ENCODE measurements at places on chromosomes 3 and 15.
A peak's percentile ranks its signal among the peaks of the same experiment; 100 is the strongest.

- no peak for DNase-seq
These were observed 333.0 kb downstream of the ZNF385D start for GRCh38 chr3:21417991-21418390.

- DNase-seq = no peak
These were observed 49.1 kb downstream of the DNASE1L3 start for GRCh38 chr3:58161435-58162398.

GRCh38 chr15:56814429-56814828, 81.1 kb upstream of the ZNF280D start:
- DNase-seq = no peak

GRCh38 chr15:90979582-90979981, 14.8 kb downstream of the PRC1 start:
- no peak for DNase-seq

DNA sequence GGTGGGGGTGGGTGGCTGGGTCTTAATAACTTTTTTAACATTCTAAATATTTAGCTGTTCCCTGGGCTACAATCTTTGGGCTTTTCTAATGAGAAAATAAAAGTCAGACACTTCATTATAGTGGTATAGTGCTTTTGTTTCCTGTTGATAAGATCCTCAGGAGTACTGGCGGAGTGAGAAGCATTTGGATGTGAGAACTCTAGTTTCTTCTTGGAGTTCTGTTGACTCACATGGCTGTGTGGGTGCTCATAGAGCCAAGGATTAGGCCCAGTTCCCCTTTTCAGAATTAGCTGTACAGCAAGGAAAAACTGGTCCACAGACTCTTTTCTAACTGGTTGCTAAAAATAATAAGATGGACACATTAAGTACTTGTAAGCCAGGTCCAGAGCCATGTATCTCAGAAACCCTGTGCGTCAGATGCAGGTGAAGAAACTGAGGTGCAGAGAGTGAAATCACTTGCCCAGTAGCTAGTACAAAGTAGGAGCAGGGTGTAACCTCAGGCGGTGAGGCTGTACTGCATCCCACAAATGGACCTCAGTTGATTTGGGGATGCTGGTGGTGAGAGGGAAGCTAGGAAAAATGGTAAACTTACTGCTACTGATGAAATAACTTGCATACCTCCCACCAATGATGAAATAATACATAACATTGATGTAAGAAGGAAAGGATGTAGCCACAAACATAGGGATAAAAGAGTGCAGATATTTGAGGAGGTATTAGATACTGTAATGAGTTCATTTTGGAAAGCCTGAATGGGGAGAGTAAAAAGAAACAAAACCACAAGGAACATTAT, 2.3 kb downstream of the ITPR1 start:
- DNase-seq = no peak

DNA sequence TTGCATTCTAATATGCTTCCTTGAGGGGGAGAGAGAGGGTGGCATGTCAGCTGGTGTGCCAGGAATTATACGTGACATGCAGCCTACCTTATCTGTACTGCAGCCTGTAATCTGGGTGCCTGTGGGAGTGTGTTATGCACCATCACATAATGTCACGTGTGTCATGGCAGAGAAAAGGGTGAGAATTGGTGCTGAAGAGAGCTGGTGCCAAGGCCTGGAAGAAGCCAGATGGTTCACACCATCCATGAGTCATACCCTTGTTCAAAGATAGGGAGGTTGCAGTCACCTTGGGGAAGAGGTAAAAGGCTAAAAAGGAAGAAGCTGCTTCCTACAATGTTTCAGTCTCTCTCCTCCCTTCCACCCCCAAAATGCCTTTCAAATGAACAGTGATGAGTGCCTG, 5.3 kb downstream of the BRPF1 start:
- DNase-seq = no peak

- DNase-seq = no peak
These were observed 262.6 kb downstream of the ABHD5 start for GRCh38 chr3:43953380-43953779.

- DNase-seq = no peak
These were observed 329.9 kb downstream of the RBMS3 start for GRCh38 chr3:29610781-29611180.

DNA sequence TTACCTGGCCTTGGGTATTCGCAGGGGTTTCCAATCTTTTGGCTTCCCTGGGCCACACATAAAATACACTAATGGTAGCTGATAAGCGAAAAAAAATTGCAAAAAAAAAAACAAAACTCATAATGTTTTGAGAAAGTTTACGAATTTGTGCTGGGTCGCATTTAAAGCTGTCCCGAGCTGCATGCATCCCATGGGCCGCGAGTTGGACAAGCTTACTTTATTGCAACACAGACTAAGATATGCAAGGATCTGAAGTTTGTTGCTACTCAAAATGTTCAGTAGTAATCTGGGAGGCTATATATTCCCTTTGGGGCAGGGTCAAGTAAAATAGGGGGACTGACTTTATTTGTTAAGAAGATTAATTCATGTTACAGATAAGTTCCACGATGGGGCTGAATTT, 247.9 kb downstream of the CD47 start:
- no peak for DNase-seq

- no peak for DNase-seq
These were observed 50.4 kb upstream of the TBC1D21 start for GRCh38 chr15:73822998-73823397.

- DNase-seq = peak; percentile 11
These were observed 716 bp downstream of the SMC4 start for GRCh38 chr3:160400030-160400701.

GRCh38 chr15:86804406-86804805, 724.7 kb downstream of the AGBL1 start:
- DNase-seq = no peak

DNA sequence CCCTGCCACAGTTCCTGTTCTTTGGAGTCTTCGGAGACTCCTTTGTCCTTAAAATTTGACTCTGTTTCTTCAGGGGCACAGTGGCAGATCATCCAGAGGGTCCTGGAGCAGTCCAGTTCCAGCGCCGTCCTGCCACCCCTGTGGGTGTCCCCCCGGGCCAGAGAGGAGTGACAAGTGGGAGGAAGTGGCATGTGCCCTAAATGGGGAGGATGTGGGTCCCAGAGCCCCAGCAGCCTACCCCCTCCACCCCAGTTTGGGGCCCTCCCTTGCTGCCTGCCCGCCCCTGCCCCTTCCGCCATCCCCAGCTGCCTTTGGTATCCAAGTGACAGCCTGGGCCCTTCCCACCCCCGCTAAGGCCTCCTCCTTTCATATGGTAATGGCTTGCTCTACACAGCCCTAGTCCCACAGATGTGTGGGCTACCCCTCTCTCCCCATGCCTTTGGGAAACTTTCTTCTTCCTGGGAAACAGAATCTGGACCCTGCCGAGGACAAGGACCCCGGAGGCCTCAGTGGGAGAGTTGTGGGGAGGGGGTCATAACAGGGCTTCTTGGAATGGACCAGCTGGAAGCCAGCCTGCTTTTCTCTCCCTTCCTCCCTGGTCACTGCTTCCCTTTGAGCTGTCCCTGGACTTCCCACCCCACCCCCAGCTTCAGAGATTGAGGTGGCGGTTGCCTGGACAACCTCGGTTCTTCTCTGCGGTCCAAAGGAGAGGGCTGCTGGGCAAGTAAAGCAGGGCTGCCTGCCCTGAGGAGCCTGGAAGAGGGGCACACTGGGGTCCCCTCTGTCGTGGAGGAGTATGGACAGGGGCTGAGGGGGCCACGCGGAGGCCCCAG, 43.2 kb downstream of the KLHL25 start:
- no peak for DNase-seq

- DNase-seq = no peak
These were observed 6.0 kb upstream of the GRAMD1C start for GRCh38 chr3:113832477-113833164.

GRCh38 chr3:27675287-27675686, 46.8 kb downstream of the EOMES start:
- DNase-seq = no peak

Data from stimulated activated CD8-positive, alpha-beta memory T cell treated with anti-CD3 and anti-CD28 coated beads, Interleukin-4, amount 100 ng/mL, for 24 hours (primary cell).